ENCODE measurements at places on chromosomes 11 and 22.

DNA sequence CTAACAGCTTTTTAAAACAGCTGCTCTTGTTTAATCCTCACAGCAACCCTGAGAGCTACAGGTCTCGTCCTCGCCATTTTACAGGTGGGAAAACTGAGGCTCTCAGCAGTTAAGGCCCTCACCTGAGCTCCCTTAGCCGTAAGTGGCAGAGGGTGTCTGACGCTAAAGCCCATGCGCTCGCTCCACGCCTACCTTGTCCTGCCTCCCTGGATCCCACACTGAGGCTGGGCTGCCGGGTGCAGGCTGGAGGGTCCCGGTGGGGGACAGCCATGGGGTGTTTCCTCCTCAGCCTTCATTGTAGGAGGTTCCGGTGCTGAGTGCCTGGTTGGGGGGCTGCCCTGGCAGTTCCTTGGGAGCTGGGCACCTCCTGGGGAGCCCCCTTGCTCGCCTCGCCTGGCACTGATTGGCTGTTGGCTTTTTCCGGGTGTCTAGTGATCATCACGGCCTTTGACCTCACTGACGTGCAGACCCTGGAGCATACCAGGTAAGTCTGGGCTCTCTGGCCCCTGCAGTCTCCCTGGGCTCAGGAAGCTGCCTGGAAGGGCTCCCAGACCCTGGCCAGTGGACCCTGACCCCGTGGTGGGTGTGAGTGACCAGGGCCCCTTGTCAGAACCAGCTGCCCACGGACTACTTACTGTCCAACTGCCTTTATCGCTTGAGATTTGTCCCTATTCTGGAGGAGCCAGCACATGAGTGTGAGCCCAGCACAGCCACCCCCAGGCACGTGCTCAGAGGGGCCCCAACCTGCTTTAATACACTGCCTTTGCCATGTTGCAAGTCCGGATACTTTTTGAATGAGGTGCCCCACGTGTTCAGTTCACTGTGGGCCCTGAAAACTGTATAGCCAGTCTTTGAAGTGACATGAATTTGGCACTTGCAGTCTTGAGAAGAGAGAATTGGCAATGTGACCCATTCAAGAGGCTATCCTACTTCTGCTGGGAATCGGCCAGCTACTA lies 12.6 kb downstream of the RAB36 start:
- DNase-seq = no peak

DNA sequence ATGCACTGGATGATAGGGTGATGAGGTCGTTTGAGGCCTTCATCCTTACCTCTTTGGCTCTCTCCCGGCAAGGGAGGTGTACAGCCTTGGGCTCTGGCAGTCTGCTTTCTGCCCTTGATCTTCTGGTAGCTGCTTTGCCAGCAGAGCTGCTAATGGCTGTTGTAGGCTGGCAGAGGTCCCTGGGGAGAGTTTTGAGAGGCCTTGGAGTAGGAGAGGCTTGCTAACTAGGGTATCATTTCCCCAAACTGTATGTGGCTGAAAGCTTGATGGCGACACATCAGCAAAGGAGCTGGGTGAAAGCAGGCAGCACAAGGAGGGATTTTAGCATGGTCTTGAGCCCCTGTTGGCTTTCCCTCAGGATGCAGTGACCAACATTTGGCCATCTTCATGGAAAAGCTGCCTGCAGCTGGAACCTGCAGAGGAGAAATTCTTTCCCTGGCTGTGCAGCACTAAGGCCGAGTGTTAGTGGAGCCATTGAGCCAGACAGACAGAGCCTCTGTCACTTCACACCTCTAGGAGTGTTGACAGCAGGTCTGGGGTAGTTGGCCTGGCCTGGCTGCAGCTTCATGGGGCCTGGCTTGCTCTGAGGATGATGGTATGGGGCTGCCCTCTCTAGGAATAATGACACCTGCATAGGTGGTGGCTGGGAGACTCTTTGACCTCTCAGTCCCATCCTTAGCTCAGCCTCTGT lies 3.5 kb upstream of the AMPD3 start:
- no peak for DNase-seq

DNA sequence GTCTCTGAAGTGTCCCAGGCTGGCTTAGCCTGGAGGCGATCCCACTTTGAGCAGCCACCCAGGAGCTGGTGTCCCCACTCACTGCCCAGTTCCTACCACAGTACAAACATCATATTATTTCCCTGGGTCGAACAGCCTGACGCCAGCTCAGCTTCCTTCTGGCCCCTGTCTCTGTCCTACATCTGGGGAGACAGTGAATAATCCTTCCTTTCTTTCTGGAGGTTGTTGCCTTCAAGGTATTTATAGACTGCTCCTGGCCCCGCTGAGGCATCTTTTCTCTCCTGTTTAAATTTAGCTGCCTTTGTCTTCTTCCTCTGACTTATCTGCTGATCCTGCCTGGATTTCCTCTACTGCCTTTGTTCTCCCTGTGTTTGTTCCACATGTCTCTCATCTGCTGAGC lies 56.8 kb upstream of the LRRC55 start:
- no peak for DNase-seq

- no peak for DNase-seq
Observed at GRCh38 chr11:76216536-76217325, 10.4 kb upstream of the WNT11 start.

- DNase-seq = no peak
Observed at GRCh38 chr11:82873919-82874333, 26.3 kb downstream of the PRCP start.

- no peak for DNase-seq
Observed at GRCh38 chr22:17120711-17121232, 388 bp downstream of the TMEM121B start.

DNA sequence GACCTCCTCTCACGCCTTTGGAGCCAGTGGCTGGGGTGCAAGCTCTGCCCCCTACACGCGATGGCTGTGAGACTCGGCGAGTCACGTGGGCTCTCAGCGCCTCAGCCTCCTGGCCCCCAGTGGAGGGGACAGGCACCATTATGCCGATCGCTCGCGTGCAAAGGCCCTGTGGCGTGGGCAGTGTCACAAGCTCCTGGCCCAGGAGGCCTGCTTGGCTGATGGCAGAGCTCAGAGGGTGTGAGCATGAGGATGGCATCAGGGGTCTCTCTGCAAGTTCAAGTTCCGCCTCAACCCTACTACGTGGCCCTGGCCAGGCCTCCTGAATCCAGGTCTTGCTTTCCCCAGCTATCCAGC lies 90.8 kb upstream of the KCNQ1OT1 start:
- DNase-seq = no peak

DNA sequence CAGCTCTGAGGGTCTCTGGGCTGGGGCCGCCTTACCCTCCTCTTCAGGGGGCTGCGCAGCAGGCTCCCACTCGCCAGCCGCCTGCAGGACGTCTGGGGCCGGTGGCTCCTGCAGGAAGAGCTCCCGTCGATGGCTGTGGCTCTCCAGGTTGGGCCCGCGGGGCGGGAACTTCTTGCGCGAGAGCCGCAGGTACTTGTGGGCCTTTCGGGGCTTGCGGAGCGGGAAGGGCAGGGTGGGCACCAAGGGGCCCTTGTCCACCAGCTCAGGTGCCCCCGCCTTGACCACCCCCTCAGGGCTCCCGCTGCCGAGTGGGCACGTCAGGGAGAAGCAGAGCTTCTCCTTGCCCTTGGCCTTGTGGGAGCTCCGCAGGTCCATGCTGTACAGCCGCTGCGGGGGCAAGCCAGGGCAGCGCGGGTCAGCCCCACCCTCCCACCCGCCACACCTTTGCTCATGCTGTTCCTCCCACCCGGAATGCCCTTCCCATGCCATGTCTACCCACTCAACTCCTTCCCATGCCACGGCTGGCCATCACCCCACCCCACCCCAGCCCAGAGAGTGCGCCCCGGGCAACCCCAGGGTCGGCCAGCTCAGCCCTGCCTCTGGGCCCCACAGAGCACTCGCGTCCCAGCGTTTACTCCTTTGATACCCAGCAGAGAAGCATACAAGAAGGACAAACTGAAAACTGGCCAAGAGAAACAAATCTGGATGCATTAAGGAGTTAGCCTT lies 18.0 kb downstream of the CBX7 start:
- no peak for DNase-seq

DNA sequence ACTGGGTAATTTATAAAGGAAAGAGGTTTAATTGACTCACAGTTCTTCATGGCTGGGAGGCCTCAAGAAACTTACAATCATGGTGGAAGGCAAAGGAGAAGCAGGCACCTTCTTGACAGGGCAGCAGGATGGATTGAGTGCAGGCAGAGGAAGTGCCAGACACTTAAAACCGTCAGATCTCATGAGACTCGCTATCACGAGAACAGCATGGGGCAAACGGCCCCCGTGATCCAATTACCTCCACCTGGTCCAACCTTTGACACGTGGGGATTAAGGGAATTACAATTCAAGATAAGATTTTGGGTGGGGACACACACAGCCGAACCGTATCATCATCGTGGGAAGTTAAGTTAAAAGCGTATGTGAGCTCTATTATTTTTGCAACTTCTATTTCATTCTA lies 71.4 kb upstream of the SYN3 start:
- no peak for DNase-seq

DNA sequence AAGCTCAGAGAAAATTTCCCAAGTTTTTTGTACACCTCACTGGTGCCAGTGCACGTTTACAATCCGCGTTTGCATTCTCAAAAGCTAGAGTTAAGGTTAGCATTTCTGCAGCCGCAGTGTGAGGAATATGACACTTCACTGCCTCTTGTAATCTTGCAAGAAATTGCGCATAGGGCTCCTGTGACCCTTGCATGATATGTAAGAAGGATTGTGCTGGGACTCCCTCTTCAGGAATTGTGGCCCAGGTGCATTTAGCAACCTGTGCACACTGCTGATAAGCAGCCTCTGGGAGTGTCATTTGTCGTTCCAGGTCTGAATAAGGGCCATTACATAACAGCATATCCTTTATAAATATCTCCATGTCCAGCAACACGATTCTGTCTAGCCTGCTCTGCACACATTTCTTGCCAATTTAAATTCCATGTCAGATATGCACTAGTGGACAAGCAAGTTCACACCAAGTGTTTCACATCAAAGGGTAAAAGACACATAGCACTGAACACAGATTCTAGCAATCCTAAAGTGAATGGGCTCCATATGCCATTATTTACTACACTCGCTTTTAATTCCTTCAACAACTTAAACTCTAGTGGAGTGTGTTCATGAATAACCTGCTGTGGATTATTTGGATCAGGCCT lies 69.2 kb upstream of the INCENP start:
- no peak for DNase-seq

DNA sequence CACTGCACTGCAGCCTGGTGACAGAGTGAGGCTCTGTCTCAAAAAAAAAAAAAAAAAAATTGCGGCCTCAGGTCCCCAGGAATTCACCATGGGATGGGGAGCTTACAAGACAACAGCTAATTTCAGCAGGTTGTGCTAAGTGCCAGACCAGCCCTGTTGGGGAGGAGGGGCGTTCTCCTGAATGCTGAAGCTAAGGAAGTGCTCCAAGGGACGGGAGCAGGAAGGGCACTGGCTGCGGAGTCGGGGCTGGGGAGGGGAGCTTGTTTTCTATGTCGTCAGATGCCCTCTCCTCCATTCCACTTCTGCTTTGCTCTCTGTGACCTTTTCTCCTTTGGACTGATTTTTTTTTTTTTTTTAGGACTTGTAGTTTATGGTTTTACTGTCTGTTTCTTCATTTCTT lies 4.5 kb downstream of the ADAMTS15 start:
- no peak for DNase-seq

DNA sequence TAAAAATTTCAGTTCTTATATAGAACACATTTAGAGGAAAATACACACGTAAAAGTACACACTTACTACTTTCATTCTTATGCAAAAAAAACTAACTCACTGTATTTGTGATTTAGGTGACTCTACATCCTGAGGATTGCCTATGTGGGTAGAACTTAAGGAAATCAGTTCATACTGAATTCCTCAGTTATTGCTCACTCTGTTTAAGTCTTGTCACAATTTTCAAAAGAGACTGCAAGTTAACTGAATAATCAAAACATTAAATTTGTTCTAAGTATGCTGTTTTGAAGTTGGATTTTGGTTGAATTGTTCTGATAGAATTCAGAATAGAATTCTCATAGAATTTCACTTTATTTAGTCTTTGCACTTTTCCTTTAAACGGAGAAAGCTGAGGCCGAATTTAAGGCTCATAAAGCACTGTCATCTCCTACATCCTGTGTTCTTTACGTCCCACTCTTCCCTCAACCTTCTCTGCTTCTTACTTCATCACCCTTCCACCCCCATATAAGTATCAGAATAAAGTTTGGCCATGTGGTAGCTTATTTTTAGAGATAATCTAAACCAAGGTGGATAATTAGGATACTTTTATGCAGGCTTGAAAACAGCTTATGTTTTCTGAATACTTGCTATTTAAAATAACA lies 59.8 kb downstream of the APOL5 start:
- DNase-seq = no peak

Data from GM04504 (cell line).